Pancreas (tissue), 10 donors: ENCODE measurements at places on chromosomes 3 and 15. TPM values are rescaled to one million over a fixed set of nuclear protein-coding genes. Genes with fewer than 3 reads are reported as not detected.

DNA sequence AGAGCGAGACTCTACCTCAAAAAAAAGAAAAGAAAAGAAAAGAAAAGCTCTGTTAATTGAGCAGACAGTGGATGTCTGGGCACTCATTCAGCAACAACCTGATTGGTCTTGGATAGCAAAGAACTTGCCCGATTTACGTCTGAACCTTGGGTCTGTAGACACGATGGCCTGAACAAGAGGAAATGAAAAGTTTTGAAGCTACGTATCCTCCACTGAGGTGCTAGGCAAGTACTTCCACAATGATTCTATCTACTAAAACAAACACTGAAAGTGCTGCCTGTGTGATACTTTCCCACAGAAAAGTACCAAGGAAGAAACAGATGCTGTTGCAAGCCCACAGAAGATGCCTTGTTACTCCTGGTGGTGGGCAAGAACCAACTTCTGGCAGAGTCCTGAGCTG is 21.8 kb upstream of the MUSTN1 start:
- H3K27ac ChIP-seq: peak overlapping the region; percentile 39
- no peak overlapping the region for H3K4me3 ChIP-seq
- H3K4me1 ChIP-seq: peaks cover 6% of the 10 kb centered on the region

GRCh38 chr15:75733761-75734651 is 21.4 kb upstream of the CSPG4 start:
- H3K4me3 ChIP-seq: no peak overlapping the region
- no peaks in the 10 kb centered on the region for H3K4me1 ChIP-seq
- no peak overlapping the region for H3K27ac ChIP-seq
- H3K36me3 ChIP-seq: no peaks in the 10 kb centered on the region
- DNase-seq: no peak

Gene SYNM
- 4.1 TPM for polyA plus RNA-seq

Gene LYZL4
- polyA plus RNA-seq: not detected

Gene SAMD7
- polyA plus RNA-seq: not detected

Gene SLC9C1
- 0.07 TPM for polyA plus RNA-seq
